Stimulated activated CD4-positive, alpha-beta T cell treated with anti-CD3 and anti-CD28 coated beads, Interleukin-15, amount 100 ng/mL, for 1 hour (primary cell): ENCODE measurements at places on chromosomes 4 and X.
A peak's percentile ranks its signal among the peaks of the same experiment; 100 is the strongest.

DNA sequence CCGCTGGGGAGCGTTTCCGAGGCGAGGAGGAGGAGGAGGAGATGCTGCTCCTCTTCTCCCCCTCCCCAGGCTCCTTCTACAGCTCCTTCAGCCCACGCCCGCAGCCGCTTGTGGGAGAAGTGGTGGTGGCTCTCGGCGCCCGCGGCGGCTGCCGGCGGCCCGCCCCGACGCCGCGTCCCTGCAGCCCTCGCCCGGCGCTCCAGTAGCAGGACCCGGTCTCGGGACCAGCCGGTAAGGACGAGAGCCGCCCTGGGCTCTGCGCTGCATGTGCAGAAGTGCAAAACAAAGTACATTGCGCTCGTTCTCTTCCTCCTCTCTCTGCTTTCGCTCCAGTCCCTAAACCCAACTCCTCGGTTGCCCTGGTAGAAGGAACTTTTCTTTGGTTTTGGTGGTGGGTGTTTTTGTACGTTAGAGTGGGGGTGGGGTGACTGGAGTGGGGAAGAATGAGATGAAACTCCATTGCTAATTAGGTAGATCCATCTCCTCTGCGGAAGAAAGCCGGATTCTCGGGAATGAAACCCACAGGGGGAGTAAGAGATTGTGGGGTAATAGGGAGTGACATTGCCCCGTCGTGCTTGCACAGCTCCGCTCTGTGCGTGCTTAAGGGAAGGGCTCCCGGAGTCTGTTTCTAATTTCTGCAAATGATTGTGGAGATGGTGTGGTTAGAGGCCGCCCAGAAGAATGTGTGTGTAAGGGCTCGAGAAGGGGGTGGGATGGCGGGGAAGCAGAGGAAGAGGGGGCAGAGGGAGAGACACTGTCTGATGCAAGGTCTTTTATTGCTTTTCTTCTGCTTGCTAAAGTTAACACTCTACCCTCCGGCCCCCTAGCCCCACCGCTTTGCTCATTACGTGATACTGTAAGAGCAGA lies 677 bp downstream of the PTPN13 start:
- DNase-seq, result no peak

DNA sequence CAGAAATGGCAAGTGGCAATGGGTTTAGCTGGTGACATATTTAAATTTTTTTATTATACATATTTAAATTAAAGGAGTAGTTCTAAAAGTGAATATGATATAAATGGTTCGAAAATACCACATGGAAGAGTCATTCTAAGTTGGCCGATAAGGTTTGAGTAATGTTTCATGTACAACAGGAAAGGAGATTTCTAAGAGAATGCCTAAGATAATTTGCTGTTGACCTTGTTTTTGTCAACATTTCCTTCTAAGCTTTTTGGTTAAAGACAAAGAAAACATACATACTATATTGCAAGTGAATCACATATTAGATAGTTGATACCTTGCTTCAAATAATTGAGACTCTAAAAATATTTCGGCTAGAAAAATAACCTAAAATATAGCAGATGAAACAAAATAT lies 526.6 kb upstream of the SLIT2 start:
- DNase-seq, result no peak

GRCh38 chr4:62398318-62398717 lies 1198.2 kb downstream of the ADGRL3 start:
- DNase-seq, result no peak

GRCh38 chr4:3857269-3857926 lies 91.2 kb downstream of the ADRA2C start:
- DNase-seq, result no peak

DNA sequence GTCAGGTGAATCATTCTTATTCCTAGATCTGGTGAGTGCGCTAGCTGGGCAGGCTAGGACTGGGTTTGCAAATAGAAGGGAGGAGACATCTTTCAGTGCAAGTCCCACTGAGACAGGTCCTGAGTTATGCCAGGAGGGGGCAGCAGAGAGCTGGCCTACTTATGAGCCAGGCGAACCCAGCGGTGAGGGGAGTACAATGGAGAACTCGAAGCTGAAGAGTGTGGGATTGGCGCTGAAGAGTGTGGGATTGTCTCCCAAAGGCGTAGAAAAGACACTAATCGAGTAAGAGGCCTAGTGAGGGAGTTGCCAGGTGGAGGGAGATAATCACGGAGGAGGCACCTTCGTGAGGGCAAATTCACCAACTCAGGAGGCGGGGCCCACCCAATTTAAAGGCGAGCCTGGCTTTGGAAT lies 91.7 kb upstream of the CXorf66 start:
- peak; percentile 23 for DNase-seq

- no peak for DNase-seq
These were observed 8.3 kb upstream of the CXCL8 start for GRCh38 chr4:73731968-73732610.

- DNase-seq, result no peak
These were observed 36.1 kb downstream of the HDAC8 start for GRCh38 chrX:72536542-72536941.

DNA sequence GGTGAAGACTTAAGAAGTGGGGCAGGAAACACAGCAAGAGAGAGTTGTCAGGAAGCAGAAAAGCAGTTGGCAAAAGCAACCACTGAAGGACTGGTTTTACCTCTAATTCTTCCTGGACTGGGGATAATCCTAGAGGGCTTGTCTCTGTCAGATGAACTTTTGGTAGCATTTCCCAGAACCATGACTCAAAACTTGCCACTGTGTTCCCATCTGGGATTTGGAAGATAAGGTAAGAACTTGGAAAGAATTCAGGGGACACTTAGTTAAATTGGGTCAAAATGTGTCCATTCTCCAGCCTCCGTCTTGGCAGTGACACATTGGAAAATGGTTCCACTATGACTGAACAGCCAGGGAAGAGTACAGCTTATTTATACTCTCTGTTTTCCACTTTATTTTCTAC lies 55.7 kb downstream of the CD38 start:
- no peak for DNase-seq
